Kidney capillary endothelial cell (primary cell): ENCODE measurements at places on chromosomes 7 and 10.

DNA sequence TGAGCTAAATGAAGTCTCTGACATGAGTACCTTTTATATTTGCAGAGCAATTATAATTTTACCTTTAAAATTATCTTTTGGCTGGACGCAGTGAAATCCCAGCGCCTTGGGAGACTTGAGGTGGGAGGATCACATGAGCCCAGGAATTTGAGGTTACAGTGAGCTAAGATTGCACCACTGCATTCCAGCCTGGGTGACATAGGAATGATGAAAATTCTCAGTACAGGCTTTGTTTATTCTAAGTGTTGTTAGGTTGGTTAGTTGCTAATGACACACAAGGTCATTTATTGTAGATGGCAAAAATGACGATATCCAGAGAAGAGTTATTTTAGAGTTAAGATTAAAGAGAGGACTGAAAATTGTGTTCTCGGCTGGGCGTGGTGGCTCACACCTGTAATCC lies 87.6 kb downstream of the XRCC2 start:
- DNase-seq = no peak

DNA sequence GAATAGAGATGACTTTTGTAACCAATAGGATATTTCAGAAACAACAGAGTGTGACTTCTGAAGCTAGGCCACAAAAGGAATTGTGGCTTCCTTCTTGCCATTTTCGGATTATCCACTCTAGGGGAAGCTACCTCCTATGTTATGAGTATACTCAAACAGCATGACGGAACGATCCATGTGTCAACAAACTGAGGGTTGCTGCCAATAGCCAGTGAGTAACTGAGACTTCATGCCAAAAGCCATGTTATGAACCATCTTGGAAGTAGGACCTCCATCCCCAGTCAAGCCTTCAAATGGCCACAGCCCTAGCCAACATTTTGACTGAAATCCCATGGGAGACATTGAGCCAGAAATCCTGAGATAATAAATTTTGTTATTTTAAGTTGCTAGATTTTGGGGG lies 69.0 kb upstream of the IL6 start:
- no peak for DNase-seq

DNA sequence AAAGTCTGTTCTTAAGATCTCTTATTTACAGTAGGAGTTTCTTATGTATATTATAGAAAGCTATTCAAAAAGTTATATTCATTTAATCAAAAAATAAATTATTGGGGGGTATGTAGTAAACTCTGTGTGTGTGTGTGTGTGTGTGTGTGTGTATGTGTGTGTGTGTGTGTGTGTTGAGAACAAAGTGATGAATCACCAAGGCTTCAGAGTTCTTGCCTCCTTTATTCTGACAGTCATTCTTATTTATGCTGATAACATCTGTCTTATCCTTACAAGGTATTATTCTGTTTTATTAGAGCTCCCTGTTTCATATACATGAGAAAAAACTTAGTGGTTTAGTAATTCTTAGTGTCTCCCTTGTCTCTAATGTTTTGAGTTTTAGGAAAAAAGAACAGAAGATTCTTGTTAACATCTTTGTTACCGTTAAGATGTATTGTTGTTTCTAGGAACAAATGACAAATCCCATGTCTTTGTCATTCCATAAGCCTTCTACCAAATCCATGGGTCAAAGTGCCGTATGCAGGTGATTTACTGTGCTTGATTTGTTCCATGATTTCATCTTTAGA lies 424.0 kb downstream of the EXOC4 start:
- DNase-seq = peak; percentile 16

DNA sequence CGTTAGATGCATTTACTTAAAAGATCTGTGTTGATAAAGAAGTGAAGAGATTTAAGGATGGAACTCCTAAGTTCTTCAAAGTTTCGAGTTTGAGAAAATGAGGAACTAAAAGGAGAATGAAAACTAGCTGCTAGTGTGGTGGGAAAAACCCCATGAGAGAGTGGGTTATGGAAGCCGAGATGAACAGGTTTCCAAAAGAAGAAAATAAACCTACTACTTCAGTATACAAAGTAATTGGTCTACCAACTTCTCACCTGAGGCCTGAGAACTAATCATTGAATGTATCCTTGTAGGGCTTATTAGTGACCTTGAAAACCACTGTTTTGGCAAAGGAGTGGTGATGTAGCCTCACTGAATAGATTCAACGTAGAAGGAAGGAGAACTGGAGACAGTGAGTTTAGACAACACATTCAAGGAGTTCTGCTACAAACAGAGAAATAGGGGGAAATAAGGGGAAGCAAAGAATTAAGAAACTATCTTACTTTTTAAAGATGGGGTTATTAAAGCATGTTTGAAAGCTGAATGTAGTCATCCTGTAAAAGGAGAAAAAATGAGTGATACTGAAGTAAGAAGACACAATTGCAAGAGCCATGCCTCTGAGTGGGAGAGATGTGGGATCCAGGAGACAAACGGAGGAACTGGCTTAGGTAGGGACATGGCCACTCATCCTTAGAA lies 50.8 kb downstream of the CH25H start:
- no peak for DNase-seq

DNA sequence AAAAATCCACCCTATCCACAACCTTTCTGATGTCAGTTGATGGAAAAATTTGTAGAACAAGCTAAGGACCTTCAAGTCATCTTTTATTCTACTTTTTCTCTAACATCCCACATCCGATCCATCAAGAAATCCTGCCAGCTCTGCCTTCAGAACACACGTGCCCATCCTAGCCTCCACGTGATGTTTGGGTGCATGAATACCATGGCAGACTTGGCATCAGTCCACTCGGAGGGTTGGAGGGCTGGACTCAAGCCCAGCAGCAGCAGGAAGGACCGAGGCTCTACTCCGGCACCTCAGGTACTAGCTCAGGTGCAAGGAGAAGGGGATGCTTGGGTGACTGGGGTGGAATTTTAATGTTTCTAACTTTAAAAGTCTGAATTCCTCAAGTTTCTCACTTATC lies 428.6 kb downstream of the DPP6 start:
- no peak for DNase-seq

GRCh38 chr7:51224811-51225595 lies 91.6 kb downstream of the COBL start:
- peak; percentile 5 for DNase-seq

DNA sequence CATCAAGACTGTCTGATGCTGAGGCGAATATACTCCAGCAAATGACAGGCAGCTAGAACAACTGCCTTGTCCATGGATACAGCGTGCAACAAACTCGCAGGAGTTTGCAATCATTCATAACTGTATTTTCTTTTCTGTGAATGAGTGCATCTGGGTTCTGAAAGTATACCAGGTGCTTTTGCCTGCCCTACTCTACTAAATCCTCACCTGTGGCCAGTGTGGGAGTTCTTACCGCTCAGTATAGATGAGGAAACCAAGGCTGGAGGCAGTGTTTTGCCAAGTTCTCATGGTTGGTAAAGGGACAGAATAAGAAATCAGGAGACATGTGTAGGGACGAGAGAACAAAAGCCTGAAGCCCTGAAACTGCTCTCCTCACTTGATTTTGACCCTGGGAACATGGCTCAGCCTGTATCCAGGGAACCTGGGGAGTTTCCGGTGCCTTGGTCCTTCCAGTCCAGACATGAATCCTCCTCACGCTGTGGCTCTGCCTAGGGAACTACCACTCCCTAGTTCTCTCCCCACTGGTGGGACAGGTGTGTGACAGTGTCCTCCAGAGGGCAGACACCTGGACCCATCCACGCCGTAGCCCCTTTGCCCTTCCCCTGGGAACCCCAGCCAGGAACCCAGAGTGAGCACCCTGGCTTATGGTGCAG lies 142.0 kb downstream of the CDH23 start:
- no peak for DNase-seq

DNA sequence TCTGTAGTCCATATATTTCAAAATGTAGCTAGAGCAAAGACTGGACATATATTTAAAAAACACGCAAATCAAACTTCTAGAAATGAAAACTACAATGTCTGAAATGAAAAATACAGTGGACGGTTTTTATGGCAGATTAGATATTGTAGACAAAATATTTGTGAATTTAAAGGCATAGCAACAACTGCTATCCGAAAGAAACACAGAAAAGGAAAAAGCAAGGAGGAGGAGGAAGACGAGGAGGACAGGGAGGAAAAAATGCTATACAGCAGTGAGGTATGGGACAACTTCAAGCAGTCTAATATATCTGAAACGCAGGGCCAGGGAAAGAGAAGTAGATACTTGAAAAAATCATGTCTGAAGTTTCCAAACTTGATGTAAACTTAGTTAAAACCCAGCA lies 13.3 kb downstream of the WASL start:
- no peak for DNase-seq

- no peak for DNase-seq
Observed at GRCh38 chr7:117995850-117996650, 122.8 kb upstream of the CTTNBP2 start.

- DNase-seq = no peak
Observed at GRCh38 chr10:11189582-11190376, 172.1 kb downstream of the CELF2 start.

GRCh38 chr7:127812540-127812939 lies 160.5 kb downstream of the SND1 start:
- DNase-seq = no peak

DNA sequence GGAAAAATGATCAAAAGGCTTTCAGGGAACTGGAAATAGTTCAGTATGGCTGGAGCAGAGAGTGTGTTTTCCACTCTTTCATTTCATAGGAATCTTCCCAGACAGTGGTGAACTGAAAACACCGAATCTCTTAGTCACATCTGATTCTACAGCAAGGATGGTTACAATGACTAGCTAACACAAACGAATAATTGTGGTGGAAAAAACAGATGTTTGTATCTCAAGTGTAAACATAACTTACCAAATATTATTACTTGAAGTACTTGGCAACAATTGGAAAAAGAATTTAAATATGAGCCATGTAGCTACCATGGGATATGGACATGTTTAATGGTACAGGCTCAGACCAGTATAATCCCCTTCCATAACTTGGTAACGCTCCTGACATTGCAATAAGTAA lies 21.1 kb upstream of the BPGM start:
- DNase-seq = no peak

DNA sequence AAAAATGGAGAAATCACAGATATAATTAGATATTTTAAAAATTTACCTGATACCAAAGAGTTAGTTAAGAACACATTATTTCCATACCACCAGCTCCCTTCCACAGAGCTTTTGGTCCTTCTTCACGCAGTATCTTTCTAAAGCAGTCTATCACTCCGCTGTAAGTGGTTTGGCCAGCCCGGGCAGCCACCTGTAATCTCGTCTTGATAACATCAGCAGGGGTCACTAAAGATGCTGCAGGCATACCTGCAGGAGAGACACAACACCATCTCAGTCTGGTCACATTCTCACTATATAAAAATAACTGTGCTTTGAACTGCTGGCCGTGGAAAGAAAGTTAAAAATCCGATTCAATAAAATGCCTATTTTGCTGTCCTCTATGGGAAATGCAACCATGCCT lies 200.1 kb downstream of the SLC25A13 start:
- no peak for DNase-seq

GRCh38 chr10:70455213-70455630 lies 13.7 kb upstream of the NODAL start:
- DNase-seq = no peak

DNA sequence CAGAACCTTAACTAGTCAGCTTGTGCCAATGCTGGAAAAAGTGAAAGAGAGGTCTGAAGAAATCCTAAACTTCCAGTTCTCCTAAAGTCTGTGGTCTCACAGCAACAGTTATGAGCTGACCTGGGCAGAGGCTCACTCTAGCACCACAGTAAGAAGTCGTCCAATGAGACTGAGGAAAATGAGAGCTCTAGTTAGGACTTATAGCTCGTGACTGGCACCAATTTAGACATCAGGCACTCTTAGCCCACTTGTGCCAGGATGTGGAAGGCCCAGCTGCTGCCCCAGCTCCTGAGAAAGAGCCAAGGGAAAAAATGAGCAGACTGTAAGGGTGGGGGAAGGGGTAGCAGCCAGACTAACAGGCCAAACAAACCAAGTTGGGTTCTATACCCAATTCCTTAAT lies 7.6 kb downstream of the MMS19 start:
- no peak for DNase-seq

- no peak for DNase-seq
Observed at GRCh38 chr7:28539289-28539981, 127.1 kb downstream of the CREB5 start.

DNA sequence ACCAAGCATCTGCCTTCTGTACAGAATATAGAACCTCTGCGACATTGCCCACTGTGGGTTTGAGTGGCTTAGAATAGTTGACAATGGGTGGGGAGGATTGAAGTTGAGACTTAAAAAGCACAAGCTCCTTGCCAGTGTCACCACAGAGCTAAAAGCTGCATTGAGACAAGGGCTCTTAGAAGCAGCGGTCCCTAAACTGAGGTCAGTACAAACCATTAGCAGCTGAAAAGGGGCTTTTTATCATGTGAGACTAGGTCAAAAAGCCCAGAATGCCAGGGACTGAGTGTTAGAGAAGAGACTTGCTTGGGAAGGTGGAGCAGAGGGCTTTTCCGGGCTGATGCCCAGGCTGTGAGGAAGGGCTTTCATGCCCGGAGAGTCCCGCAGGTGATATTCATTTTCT lies 91.3 kb downstream of the POU6F2 start:
- no peak for DNase-seq

- no peak for DNase-seq
Observed at GRCh38 chr7:106037489-106038176, 74.5 kb downstream of the SYPL1 start.

DNA sequence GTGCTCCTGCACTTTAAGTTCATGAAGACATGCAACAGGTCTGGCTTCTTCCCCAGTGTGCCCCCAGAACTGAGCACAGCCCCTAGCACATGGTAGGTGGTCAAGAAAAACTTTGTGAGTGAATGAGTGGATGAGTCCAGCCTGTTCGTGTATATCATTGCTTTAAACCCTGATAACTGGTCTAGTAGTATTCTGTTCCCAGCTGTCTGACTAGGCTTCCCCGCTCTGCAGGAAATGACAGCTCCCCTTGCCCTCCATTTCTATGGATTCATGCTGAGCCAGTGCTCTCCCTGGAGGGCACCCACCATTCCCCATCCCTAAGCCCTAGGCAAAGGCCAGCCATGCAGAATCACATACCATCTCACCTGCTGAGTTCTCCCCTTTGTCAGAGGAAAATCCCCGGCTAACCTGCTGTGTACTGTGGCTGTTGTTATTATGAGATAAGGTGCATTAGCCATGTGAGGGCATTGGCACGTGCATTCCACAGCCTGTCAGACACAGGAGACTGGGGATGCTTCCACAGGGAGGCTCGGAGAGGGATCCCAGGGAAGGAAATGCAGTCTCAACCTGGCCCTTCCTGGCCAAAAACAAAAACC lies 698.9 kb downstream of the GRID1 start:
- DNase-seq = no peak

- no peak for DNase-seq
Observed at GRCh38 chr10:111246814-111247452, 170.1 kb downstream of the ADRA2A start.

DNA sequence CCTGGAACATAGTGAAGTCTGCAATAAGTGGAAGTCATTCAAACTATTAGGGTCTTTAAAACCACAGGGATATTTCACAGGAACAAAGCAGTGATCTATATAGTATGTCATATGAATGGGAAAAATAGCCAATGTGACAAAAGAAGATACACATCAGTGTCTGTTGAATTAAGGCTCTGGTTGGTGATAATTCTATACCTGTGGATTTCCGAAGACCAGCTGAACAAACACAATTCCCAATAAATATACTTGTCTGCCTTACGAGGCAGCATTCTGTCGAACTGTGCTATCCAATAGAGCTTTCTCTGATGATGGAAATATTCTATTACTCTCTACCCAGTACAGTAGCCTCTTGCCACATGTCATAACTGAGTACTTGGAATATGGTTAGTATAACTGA lies 55.9 kb upstream of the CAV2 start:
- no peak for DNase-seq
